ENCODE measurements at places on chromosomes 6 and 20.

DNA sequence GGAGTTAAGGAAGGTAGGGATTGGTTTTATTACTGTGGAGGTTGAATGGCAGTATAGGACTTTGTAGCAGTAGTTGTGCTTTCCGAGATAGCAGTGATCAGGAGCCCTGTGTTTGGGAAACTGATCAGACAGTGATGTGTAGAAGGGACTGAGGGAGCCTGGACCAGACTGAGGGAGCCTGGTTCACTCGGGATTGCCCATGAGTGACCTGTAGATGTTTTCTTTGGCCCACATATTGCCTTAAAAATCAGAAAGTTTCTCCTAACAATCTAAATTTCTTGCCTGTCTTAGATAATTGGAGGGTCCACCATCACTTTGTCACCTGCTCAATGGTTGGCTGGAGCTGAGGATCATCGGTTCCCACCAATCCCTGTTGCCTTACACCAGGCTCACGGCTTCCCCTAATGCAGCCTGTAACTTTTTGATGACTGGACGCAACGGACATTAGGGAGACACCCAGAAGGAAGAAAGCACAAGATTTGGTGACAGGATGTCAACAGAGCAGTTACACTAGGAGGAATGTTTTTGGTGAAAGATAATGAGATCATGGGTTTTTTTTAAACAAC, 1.1 kb downstream of the CDS2 start:
- no peak for DNase-seq

- no peak for DNase-seq
These were observed 164.6 kb downstream of the OR2B2 start for GRCh38 chr6:27747637-27748036.

DNA sequence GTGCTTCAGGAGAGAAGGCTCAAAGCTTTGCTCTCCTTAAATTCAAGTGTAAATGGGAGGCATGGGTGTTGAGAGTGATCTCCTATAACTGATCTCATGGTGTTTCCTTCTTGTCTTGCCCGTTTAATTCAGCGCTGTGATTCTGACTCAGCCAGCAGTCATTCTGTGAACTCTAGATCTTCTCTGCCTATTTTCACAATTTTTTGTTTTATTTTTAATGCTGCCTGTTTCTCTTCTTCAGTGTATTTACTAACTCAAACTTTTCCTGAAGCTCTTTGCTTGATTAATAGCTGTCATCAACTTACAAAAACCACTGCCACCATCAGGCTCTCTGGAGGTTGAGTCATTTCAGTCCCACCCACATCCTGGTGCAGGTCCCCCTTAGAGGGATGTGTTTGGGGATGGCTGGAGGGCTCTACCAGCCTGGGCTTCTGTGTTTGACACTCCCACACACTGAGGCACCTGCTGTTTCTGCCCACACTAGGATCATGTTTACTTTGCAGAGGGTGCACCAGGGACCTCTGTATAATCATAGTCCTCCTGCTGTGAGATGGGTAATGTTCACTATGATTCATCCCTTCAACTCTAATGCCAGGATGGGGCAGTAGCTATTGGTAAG, 94.0 kb downstream of the SHLD1 start:
- DNase-seq = peak; percentile 63

GRCh38 chr6:15363164-15363522, 117.3 kb downstream of the JARID2 start:
- no peak for DNase-seq

GRCh38 chr6:43204271-43205105, 22.5 kb downstream of the CUL9 start:
- no peak for DNase-seq

DNA sequence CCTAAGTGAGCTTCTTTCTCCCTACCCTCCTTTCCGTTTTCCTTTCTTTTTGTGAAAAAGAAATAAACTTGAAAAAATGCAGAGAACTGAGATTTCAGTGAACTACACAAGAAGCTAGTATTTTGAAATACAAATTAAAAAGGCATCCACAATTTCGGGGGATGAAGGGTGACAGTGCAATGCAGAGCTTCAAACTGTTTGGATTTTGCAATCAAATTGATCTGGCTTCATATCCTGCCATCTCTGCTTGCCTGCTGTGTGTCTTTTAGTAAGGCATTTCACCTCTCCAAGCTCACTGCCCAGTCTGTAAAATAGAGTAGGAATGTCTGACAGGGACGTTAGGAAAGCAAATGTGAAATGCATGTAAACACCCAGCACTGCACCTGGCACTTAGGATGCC, 258.0 kb downstream of the HACE1 start:
- DNase-seq = no peak

- DNase-seq = no peak
These were observed 8.0 kb upstream of the TUBB2B start for GRCh38 chr6:3235486-3235885.

GRCh38 chr20:2213401-2213800, 82.4 kb upstream of the TGM3 start:
- no peak for DNase-seq

- DNase-seq = no peak
These were observed 139.0 kb upstream of the JAG1 start for GRCh38 chr20:10812759-10813327.

DNA sequence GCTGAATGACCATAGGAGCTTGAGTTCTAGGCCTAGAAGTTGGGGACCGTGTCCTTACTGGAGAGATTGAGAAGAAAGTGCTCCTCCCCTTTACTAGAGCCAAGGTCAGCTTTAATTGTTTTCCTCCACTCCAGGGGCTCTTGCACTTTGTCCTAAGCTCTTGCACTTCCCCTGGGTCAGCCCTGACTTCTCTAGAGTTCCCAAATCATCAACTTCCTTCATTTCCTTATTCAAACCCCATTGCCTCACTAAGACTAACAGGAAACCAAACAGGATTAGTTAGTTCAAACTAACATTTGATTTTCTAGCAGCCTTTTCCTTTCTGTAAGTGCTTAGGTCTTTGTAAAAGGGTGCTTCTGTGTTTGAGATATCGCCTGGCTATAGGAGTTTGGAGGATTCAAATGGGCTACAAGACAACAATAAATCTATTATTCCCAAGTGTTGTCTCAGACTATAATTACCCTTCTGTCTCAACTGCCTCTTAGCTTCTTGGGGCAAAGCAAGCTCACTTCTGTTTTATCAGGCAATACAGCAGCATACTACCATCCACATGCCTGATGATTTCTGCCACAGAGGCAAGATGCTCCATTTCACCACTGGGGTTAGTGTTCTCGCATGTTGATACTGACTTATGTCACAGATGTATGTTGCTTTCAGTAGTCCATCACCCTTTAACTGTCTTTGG, 12.8 kb upstream of the DTNBP1 start:
- DNase-seq = no peak

DNA sequence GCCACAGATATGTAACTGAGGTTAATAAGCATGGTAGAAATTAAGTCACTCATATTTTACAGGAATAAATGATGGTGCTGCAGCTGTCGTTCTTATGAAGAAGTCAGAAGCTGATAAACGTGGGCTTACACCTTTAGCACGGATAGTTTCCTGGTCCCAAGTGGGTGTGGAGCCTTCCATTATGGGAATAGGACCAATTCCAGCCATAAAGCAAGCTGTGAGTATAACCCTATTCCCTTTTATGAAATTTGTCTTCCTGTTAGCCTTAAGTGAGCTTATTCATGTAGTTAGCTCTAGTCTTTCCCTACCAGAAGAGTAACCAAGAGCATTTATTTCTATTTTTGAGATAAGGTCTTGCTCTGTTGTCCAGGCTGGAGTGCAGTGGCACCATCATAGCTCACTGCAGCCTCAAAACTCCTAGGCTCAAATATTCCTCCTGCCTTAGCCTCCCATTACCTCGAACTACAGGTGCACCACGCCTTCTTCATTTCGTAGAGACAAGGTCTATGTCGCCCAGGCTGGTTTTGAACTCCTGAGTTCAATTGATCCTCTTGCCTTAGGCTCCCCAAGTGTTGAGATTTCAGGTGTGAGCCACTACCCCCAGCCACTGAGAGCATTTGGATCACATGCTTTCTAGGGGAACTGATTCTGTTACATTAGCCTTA, 12.0 kb downstream of the TCP1 start:
- no peak for DNase-seq

GRCh38 chr6:17663226-17663625, 43.5 kb downstream of the NUP153 start:
- DNase-seq = no peak

GRCh38 chr20:24411003-24411833, 58.2 kb upstream of the SYNDIG1 start:
- DNase-seq = no peak

DNA sequence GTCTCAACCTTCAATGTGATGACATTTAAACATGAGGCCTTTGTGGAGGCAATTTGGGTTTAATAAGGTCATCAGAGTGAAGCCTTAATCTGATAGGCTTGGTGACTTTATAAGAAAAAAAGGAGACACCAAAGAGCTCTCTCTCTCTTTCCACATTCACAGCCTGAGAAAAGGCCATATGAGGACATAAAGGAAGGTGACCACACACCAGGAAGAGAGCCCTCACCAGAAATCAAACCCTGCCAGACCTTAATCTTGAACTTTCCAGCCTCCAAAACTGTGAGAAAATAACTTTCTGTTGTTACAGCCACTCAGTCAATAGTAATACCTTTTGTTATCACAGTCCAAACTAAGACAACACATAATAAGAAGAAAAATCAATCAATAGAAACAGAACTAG, 47.7 kb downstream of the COL12A1 start:
- no peak for DNase-seq

DNA sequence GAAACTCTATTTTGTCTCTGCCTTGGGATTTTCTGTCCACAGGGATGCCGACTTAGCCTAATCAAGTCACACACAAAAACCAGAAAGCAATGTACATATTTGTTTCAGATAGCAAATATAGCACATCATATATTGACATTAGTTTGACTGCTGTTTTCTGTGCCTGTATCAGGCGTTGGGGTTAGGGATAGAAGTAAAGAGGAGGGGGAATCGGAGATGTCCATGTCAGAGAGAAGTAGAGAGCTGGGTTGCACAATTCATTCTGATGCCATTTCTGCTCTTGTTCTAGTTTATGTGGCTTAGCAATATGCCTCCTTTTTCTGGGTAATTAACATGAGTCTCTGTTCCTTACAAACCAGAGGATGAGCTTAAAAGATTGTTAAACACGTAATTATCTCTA, 14.7 kb upstream of the IPCEF1 start:
- DNase-seq = no peak

DNA sequence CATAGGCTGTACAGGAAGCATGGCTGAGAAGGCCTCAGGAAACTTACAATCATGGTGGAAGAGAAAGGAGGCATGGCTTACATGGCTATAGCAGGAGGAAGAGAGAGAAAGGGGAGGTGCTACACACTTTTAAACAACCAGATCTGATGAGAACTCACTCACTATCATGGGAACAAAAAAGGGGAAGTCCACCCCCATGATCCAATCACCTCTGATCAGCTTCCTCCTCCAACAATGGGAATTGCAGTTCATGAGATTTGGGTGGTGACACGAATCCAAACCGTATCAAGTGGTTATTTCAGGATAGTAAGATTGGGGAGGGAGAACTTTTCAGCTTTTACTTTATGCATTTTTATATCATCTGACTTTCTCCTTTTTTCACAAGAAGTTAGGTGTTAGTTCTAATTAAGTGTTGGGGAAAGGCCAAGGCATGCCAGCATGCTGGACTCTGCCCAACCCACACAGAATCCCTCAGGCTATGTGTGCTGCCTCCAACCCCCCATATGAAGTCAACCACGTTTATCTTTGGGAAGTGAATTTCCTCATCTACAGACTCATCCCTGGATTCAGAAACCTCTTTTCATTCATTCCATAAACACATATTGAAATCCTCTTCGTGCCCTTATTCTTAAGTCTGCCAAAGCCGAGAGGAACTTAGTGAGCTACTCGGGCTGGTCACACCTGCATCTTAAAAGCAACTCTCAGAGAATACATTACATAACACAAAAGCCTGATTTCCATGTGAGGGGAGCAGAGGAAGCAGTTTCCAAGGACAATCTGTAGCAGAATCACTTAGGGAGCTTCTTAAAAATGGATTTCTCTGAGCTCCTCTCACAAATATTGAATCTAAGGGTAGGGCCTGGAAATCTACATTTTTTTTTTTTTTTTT, 16.7 kb upstream of the CLIC5 start:
- no peak for DNase-seq

DNA sequence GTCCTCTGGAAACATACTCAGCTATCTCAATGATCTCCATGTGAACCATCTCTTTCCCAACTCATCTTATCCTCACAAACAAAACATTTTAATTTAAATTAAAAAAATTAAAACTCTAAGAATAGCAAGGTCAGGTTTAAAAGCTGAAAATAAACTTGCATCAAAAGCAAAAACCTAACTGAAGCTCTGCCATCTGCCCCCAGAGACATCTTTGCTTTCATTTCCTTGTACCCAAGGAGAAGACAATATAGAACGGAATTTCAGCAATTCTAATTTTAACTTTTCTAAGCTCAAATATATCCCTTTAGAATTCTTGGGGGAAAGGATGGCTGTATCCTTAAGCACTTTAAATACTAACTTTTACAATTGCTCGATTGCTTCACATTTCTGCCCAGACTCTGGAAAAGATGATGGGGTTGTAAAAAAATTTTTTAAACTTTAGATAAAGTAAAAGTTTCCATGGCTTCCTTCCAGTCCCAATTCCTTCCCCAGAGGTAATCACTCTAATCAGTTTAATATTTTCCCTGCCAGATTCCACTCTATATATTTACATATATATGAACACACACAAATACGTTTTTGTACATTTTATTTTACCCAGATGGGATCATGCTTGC, 69.2 kb upstream of the SMIM29 start:
- no peak for DNase-seq

DNA sequence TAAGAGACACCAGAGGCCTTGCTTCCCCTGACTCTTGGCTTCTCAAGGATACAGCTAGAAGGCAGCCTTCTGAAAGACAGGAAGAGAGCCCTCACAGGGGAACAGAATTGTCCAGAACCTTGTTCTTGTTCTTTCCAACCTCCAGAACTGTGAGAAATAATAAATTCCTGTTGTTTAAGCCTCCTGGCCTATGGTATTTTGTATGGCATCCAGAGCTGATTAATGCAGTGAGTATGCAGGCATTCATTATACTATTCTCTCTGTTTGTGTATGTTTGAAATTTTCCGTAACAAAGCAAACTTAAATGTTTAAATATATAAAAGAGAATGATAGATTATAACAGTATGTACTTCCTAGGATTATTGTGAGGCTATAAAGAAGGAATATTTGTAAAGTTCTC, 903.4 kb upstream of the FLRT3 start:
- no peak for DNase-seq

GRCh38 chr6:142857233-142857761, 87.7 kb downstream of the HIVEP2 start:
- DNase-seq = no peak

GRCh38 chr20:38164069-38164468, 1.0 kb downstream of the TGM2 start:
- DNase-seq = no peak

- no peak for DNase-seq
These were observed 41.7 kb downstream of the PLN start for GRCh38 chr6:118589649-118590365.

GRCh38 chr20:49281059-49281912, 3.4 kb upstream of the ZNFX1 start:
- no peak for DNase-seq

- DNase-seq = no peak
These were observed 33.5 kb downstream of the FAM8A1 start for GRCh38 chr6:17633465-17634188.

GRCh38 chr6:36623547-36624459, 29.6 kb downstream of the SRSF3 start:
- DNase-seq = peak; percentile 43

- DNase-seq = no peak
These were observed 87.1 kb downstream of the COL19A1 start for GRCh38 chr6:69953491-69953890.

- no peak for DNase-seq
These were observed 637.0 kb downstream of the COL12A1 start for GRCh38 chr6:74568861-74569260.

- DNase-seq = no peak
These were observed 12.7 kb upstream of the GSTA3 start for GRCh38 chr6:52922161-52922560.
